T follicular helper cell (primary cell): ENCODE measurements at places on chromosomes 4 and X.

GRCh38 chr4:28267166-28267565, 1406.5 kb downstream of the STIM2 start:
- DNase-seq, result no peak

- no peak for DNase-seq
Measured at GRCh38 chr4:20265726-20266125, 14.0 kb downstream of the SLIT2 start.

- DNase-seq, result no peak
Measured at GRCh38 chrX:149629730-149630387, 1.7 kb downstream of the TMEM185A start.

DNA sequence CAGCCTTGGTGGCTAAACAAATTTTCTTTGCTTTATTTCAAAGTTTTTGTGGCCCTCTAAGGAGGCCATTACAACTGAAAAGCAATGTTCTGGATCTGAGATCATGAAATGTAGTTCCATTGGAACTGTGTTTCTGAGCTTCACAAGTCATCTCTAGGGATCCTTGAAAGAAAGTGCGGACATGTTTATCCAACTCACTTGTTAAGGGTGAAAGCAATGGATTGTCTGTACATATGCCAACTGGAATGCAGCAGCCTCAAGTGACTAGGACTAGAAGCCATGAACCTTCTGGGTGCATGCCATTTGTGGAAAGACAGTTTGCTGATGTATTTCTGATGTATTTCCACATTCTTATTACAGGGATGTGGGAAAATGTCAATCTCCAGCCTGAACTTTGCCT, 36.7 kb upstream of the KLHL13 start:
- no peak for DNase-seq

- DNase-seq, result no peak
Measured at GRCh38 chr4:18441203-18441590, 419.6 kb upstream of the LCORL start.

- DNase-seq, result no peak
Measured at GRCh38 chrX:40008791-40009461, 88.8 kb downstream of the BCOR start.

DNA sequence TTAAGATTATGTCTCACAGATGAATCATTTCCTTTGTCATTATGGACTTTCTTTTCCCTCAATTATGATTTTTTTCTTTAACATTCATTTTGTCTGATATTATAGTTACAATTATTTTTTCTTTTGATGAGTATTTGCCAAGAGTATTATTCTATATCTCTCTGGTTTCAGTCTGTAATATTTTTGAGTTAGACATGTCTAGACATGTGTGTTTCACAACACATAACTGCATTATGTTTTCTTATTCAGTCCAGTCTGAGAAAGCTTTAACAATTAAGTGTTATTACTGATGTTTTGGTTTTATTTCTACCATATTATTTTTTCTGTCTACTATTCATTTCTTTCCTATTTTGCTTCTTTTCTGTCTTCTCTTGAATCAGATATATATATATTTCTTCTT, 108.3 kb upstream of the MID1IP1 start:
- no peak for DNase-seq

DNA sequence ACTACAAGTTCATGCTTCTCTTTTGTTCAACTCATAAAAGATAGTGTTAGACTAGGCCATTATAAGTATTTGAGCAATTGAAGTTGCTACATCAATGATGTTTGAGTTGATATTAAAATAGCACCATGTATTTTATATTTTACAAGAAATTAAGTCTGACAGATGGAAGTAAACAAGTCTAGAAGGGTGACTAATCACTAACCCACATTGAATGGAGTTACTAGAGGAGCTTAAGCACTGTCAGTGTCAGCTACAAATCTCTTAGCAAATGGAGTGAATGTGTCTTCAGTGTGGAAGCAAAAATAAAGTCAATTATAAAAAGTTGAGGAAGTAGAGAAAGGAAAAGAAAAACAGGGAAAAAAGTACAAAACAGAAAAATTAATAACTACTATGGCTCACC, 592.5 kb downstream of the PCDH18 start:
- DNase-seq, result no peak

- no peak for DNase-seq
Measured at GRCh38 chrX:47662144-47662657, 3.2 kb upstream of the UXT start.

GRCh38 chrX:6460893-6461490, 73.9 kb downstream of the VCX3A start:
- DNase-seq, result no peak

DNA sequence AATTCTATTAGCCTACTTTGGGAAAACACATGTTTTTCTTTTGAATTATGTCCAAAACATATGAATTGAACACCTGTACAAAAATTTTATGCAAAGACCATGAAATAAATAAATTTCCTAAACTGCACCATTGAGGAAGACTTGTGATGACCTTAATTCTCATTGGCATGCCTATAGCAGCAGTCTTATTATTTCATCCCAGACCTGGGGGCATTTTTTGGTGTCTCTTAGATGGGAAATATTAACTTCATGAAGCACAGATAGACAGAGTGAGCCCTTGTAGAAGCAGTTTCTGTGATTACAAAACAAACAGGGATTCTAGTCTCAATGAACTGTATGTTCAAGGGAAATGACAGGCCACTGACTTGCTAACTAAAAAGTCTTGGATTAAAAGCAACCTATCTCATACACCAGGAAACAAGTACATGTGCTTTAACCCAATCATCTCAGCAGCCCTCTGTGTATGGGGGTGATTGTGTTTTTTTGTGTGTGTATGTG, 32.0 kb upstream of the HPGD start:
- DNase-seq, result no peak

GRCh38 chr4:52299120-52299519, 248.0 kb downstream of the SPATA18 start:
- DNase-seq, result no peak
